Renal pelvis (tissue), 12 donors: ENCODE measurements at places on chromosomes 3 and 15. TPM values are rescaled to one million over a fixed set of nuclear protein-coding genes. Genes with fewer than 3 reads are reported as not detected.
A peak's percentile ranks its signal among the peaks of the same experiment; 100 is the strongest.

Gene MUC4
- polyA plus RNA-seq: 1.0 TPM

Gene ZNF639
- 55.8 TPM for polyA plus RNA-seq

Gene ARRDC4
- 36.5 TPM for polyA plus RNA-seq

DNA sequence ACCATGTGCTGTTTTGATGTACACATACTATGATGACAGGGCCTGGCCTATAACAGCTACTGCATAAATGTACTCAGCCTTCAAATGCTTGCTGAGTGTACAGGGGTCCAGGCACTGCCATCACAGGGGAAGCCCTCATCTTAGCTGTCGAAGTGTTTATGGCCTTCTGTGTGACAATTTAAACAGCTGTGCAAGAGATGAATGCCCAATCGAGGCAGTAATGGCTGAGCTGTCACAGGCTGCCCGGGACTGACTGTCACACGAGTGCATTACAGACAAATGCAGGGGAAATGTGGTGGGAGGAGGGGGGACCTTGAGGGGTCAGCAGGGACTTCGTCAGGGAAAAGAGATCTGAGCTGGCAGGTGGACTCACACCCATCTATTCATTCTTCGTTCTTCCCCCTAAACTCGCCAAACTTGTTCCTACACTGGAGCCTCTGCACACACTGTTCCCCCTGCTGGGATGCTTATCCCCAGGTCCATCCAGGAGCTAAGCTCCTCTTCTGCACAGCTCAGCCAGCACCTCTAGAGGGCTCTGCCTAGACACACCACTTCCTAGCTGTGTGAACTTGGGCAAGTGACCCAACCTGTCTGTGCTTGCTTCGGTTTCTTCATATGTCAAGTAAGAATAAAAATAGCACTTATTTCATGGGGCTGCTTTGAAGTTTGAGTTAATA is 156.2 kb upstream of the IQSEC1 start:
- DNase-seq: no peak

Gene AGTR1
- polyA plus RNA-seq: 14.1 TPM

DNA sequence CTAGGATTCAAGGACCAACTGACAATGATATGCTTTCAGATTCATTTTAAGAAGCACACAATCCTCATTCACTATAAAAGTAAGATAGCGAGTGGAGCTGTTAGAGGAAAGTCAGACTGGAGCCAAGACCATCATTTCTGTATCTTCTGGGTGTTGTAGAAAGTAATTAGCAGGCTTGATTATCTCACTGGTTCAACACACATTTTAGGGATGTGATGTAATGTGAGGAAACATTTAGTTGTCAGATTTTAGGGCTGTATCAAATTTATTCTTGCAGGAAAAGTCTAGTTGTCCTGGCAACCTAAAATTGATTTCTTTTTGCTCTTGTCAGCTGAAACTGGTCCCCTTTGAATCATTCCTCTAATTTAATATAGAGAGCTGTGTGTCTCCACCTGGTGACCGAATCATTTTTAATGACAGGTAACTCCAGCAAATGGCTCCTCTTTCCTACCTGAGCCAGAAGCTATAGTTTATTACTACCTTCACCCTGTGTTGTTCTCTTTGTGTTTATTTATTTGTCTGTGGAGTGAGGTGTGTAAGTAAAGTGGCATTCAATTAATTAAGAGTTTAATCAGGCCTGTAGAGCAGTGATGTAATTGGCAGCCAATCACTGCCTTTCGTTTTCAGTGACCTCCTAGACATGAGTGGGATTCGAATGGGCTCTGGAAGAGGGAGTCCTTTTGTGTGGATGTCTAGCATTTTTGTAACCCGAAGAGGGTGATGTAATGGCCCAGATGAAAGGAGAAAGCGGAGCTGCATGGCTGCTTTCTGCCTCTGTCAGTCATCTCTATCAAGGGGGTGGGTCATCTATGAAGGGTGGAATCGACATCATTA is 125.8 kb downstream of the LPP start:
- DNase-seq: no peak

GRCh38 chr3:8500989-8501370 is 643 bp upstream of the LMCD1 start:
- no peak for DNase-seq

DNA sequence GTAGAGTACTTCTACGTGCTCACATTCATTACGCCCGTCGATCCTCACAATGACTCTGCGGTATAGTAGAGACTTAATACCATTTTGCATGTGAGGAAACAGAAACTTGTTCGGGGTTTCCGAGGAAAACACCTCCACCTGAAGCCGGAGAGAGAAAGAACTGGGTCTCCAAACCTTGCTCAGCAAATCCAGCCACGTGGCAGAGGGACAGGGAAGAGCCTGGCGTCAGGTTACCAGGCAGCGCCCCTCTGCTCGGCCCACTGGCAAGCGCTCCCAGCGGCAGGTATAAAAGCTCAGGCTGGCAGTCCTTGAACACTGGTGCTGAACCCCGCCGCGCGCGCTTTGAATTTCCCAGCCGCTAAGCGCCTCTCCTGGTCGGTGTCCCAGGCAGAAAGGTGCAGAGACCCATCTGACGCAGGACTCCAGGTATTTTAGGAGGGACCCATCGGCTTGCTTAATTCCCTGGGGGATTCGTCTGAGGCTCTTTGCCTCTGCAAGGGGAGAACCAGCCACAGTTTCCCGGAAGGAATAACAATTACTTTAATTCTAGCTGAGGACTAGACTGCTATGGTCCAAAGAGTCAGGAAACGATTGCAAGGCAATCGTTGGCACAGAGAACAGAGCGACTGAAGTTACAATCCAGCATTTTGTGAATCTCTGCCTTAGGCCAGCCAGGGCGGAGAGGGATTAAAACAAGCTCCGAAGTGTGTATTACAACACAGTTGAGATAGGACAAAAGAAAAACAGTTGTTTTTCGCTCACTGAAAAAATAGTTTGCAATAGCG is at the start of gene C2CD4A:
TSS of gene C2CD4A (plus strand) at position 315 of the 785 bp plus-strand sequence. CDS start 637 bp downstream, outside the sequence.
- DNase-seq: peak; percentile 88

Gene FILIP1L
- 16.9 TPM for polyA plus RNA-seq
